ENCODE measurements at places on chromosomes 3 and 15. TPM values are rescaled to one million over a fixed set of nuclear protein-coding genes. Genes with fewer than 3 reads are reported as not detected.

Gene GP9
- total RNA-seq = not detected

Gene AHSG
- not detected for total RNA-seq

Gene SAMMSON
- total RNA-seq = not detected

Gene GREM1
- total RNA-seq = 0.69 TPM

Gene LCTL
- total RNA-seq = not detected

Gene SLC22A14
- total RNA-seq = not detected

Gene NXPE3
- 2.2 TPM for total RNA-seq

Gene DLL4
- 1.7 TPM for total RNA-seq

Gene PLCH1
- 4.4 TPM for total RNA-seq

Gene TMEM207
- not detected for total RNA-seq

Gene MYO5C
- 43.7 TPM for total RNA-seq

Gene RPUSD3
- 12.8 TPM for total RNA-seq

Gene GHSR
- not detected for total RNA-seq

Gene CPLX3
- total RNA-seq = not detected

Gene CAMK1
- 12.8 TPM for total RNA-seq

Gene COL6A5
- total RNA-seq = not detected

Gene ESYT3
- total RNA-seq = 0.97 TPM

Gene DCLK3
- 0.16 TPM for total RNA-seq

Gene MINAR1
- total RNA-seq = 2.0 TPM

Gene CAPN7
- total RNA-seq = 20.4 TPM

Gene ADAMTS17
- total RNA-seq = 10.3 TPM

Measured in pancreas (tissue), 10 donors.